ENCODE measurements at places on chromosomes 5 and 9. TPM values are rescaled to one million over a fixed set of nuclear protein-coding genes. Genes with fewer than 3 reads are reported as not detected.

DNA sequence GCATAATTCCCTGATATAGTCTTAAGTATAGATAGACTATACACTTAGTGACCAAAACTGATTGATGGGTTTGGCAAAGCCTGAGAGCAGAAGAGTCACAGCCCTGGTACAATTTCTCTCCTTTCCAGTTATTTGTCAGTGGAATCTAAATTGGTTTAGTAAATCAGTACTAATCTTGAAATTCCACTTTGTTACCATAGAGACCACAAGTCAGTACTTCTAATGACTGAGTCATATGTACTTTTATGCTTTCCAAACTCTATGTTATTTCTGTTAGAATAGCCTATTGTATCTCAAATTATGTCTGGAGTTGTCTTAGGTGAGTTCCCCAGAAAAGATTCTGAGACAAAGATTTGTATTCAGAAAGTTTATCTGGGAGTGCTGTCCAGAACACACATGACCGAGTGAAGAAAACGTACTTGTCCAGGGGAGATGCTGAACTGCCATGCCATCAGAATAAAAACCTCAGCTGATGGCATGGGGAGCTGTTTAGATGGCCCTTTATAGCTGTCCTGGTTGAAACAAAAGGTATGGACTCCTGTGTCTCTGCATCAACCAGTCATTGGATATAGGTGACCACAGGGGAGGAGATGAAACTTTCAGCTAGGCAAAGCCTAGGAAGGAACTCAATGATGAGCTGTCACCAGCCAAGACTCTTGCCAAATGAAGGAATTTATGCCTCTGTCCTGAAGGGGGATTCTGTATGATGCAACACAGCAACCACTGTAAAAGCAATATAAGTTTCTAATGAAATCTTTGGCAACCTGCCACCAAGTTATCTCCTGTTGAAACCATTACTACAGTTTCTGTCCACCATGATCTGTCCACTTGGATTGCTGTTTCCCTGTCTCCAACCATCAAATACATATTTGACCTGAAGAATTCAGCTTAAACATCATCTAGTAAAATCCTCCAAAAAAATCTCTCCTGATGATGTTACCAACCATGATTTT is 18.0 kb upstream of the SMC2 start:
- no peak for DNase-seq

DNA sequence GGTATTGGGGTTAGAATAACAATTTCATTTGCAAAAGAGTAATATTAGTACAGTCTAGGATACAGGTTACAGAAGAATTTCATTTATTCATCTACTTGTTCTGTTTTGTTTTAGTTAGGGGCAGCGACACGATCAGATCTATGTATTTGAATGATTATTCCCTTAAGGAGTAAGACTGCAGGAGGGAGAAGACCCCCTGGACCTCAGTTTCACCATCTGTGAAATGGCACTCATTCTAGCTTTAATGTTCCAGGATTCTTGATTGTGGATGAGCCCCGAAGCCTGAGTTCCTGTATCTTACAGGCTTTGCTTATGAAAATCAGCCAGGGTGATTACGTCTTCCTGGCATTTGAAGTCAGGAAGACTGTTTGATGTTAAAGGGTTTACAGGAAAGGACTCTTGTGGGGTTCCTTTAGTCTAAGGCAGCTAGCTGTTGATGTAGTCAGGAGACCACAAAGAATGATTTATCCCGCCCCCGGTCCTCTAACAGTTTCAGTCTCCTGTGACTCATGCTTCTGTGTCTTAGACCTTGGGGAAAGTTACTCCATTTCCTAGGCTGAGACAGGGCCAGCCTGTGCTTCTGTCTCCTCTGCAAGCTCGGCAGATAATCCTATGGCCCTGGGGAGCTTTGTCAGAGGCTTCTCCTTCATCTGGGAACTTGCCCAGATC is 11.5 kb downstream of the SMIM3 start:
- DNase-seq: peak; percentile 38

GRCh38 chr9:24059651-24060050 is 233.6 kb upstream of the ELAVL2 start:
- no peak for DNase-seq

DNA sequence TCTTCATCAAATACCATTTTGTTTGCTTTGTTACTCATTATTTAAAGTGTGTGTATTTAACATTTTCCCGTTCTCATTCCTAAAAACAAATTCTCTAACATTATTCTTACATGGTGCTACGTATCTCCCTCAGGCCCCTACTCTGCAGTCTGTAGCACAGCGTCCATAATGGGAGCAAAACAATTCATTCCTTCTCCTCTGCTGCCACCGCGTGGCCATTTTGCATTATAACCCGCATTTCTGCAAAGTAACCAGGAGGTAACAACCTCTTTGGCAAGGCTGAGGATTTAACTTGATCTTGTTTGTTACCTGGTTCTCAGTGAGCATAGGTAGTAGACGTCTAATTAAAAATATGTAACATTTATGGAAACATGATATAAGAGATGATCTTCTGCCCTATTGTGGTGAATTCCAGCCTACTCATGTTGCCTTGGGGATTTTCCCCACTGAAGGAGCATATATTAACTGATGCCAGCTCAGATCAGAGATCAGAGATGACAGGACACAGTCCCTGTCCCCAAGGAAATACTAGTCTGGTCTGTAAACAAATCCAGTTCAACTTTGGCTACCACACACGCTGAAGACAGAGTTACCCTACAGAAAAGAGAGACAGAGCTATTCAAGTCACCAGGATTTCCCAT is 10.5 kb downstream of the OR1K1 start:
- DNase-seq: peak; percentile 63

GRCh38 chr5:16844952-16845351 is 91.1 kb downstream of the MYO10 start:
- DNase-seq: no peak

- DNase-seq: no peak
Measured at GRCh38 chr5:15558681-15559080, 58.7 kb downstream of the FBXL7 start.

DNA sequence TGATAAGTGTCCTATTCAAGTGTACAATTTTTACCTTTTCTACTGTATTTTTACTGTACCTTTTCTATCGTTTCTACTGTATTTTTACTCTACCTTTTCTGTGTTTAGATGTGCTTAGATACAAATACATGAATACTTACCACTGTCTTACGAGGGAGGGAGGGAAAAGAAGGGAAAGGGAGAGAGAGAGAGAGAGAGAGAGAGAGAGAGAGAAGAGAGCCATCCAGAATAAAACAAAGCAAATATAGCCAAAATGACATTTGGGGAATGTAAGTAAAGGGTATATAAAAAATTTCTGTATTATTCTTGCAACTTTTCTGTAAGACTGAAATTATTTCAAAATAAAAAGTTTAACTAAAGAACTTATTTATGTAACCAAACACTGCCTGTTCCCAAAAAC is 121.2 kb downstream of the HOMER1 start:
- DNase-seq: no peak

GRCh38 chr9:79352322-79352721 is 219.4 kb upstream of the TLE4 start:
- DNase-seq: no peak

- DNase-seq: no peak
Measured at GRCh38 chr9:68574150-68574549, 33.5 kb upstream of the TMEM252 start.

Gene FOXD4L3
- not detected for polyA plus RNA-seq

Gene NTRK2
- polyA plus RNA-seq: 1.4 TPM

Gene COL27A1
- 1.8 TPM for polyA plus RNA-seq

Gene CER1
- polyA plus RNA-seq: not detected

Gene ANKH
- polyA plus RNA-seq: 24.0 TPM

Gene ALDOB
- 0.48 TPM for polyA plus RNA-seq

Gene C5orf24
- 26.5 TPM for polyA plus RNA-seq
